NCI-H1436 treated with DMSO at 0.1 percent for 48 hours (cell line): ENCODE measurements at places on chromosomes 16 and 17.

DNA sequence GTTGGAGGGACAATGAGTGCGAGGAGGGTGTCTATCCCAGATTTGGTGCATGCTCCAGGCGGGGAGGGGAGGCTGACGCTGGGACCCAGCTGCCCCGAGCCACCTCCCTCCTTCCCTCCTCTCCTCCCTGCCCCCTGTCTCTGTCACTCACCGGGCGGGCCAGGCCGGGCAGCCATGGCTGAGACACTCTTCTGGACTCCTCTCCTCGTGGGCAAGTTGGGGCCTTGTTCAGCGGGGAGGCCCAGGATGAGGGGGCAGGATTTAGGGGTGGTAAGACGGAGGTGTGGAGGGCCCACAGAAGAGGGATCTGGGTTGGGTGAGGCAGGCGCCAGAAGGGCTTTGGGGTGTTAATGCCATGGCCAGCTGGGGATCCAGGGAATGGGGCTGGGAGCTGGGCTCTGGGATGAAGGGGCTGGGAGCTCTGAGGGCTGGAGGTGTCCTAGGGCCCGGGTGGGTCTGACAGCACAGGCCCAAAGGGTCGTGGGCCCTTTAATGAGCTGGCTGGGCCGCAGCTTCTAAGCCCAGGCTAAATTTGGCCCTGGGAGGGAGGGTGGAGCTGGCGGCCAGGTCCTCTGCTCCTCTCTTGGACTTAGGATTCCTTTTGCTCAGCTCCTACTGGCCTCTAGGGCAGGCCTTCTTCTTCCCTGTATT, at the start of gene SGCA:
Gene SGCA, plus strand, starts transcription at position 139 of the 651 bp plus-strand sequence. Its CDS starts 36 bp downstream, at position 175.
- no peak for DNase-seq

GRCh38 chr16:72673118-72673517, 374.8 kb downstream of the ZFHX3 start:
- DNase-seq: no peak

DNA sequence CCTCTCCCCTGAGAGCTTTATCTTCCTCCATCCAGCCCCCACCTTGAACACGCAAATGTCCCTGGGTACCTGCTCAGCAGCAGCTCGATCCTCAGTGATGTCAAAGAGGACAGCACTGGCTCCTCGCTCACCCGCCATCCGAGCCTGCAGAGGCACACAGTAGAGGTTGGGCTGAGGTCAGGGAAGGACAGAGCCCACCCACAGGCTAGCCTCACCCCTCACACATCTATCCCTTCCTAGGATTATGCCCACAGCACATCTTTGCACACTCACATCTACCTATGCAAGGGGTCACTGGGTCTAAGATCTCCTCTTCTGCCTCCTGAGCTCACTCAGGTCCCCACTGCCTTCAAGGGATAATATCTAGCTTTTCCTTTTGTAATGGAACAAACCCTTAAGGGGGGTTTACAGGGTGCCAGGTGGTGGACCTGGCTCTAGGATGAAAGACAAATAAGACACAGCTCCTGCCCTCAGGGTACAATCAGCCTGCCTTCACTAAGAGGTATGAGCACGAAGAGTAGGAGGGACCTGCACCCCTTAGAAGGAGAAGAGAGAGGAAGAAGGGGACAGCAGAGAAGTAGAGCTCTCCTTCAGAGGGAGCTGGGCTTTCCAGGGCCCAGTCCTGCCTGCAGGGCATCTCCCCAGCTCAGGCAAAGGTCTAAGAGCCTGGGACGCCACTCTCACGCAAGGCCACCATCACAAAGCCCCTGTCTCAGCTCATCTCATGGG, 11.6 kb upstream of the SUPT4H1 start:
- no peak for DNase-seq

GRCh38 chr17:64732336-64733006, 70.4 kb upstream of the SMURF2 start:
- DNase-seq: no peak

- no peak for DNase-seq
These were observed 432.5 kb upstream of the ZFHX3 start for GRCh38 chr16:73480381-73480780.

GRCh38 chr17:82300707-82301270, 16.6 kb downstream of the CD7 start:
- no peak for DNase-seq

- no peak for DNase-seq
These were observed 11.8 kb downstream of the NXPH3 start for GRCh38 chr17:49587366-49588073.

GRCh38 chr16:82340531-82340930, 170.5 kb upstream of the MPHOSPH6 start:
- DNase-seq: no peak

GRCh38 chr17:2782055-2782454, 14.2 kb upstream of the RAP1GAP2 start:
- DNase-seq: no peak

GRCh38 chr17:80005360-80006338, 30.0 kb downstream of the TBC1D16 start:
- DNase-seq: no peak

DNA sequence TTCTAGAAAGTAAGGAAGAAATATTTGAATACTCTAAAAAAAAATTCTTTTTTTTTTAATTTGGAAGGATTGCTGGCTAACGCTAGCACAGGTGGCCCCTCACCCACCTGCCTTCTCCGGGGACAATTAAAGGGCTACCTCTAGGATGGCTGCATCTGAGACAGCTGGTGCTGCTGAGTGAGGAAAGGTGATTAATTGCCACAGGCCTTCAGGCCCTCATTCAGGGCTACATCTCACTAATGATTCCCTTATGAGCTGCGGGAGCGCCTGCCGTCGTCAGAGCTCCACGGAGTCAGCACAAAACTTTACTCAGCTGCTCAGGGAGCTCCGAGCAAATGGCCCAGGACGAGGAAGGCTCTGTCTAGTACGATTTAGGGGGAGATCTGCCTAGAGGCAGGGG, 27.0 kb upstream of the AKTIP start:
- no peak for DNase-seq

DNA sequence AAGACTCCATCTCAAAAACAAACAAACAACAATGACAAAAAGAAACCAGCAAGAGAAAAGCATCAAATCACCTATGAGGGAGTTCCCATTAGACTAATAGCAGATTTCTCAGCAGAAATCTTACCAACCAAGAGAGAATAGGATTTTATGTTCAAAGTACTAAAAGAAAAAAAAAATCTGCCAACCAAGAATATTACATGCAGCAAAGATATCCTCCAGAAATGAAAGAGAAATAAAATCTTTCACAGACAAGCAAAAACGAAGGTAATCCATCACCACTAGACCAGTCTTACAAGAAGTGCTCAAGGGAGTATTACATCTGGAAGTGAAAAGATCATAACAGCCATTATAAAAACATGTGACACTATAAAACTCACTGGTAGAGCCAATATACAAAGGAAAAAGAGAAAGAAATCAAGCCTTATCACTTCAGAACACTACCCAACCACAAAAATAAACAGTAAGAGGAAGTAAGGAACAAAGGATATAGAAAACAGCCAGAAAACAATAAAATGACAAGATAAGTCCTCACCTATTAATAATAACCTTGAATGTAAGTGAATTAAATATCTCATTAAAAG, 66.3 kb downstream of the STX8 start:
- DNase-seq: no peak

DNA sequence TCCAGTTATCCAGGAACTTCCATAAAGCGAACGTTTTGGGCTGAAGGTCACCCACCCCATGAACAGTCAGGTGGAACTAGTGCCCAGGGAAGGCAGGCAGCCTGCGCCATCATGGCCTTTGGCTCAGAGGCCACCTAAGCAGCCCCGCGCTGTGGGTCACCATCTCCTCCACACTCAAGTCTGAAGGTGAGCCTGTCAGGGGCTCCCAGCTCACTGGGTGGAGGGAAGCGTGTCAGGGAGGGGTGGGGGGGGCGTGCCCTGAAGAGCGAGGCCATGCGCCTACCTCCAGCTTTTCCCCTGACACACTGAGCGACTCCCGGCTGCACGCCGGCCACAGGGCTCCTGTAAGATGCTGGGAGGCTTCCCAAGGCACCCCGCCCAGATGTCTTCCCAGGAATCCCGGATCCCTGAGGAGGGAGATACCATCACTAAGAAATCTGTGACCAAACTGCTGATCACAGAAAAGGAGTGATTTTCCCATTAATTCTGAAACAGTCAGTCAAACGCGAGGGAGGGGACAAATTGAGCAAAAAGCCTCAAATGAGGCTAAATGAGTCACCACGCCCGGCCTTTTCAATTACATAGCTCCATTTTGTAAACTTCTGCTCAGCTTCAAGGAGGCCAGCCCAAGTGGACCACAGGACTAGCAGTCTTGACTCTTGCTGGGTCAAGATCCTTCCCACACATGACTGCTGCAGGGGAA, 26.5 kb upstream of the SLC25A19 start:
- DNase-seq: no peak

- DNase-seq: no peak
These were observed 38.8 kb downstream of the RAI1 start for GRCh38 chr17:17719966-17720543.

- no peak for DNase-seq
These were observed 49.3 kb upstream of the BCO1 start for GRCh38 chr16:81189100-81189664.

DNA sequence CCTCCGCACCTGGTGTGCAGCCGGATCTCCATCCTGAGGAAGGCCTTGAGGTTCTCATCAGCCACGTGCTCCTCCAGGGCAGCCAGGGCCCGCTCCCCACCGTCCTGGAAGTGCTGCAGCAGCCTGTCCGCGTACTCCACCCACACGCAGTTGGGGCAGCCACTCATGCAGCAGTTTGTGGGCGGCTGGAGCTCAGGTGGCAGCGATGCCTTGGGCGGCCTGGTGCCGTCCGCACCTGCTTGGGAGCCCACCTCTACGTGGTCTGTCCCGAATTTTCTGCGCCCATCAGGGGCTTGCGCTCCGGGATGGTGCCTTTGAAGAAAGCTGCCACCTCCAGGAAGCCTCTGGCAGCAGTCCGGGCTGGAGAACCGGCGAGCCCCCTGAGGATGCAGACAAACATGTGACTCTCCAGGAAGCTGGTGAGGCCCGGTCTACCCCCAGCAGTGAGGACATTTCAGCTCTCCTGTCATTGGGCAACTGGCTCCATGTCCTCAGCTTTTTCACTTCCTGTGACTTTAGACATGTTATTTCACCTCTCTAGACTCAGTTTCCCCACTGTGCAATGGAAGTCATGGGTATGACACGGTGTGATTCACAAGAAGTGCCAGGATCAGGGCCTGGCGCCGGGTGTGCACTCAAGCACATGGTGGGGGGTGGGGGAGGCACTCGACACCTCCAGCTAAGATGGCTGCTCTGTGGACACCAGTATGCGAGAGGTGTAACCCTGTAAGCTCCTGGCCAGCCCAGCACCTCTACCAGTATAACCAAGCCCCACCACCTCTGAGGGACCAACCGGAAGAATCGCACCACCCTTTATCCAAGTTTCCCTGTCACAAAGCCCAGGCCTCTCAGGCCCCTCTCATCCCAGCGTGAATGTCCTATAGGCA, 957 bp downstream of the OXLD1 start:
- no peak for DNase-seq

DNA sequence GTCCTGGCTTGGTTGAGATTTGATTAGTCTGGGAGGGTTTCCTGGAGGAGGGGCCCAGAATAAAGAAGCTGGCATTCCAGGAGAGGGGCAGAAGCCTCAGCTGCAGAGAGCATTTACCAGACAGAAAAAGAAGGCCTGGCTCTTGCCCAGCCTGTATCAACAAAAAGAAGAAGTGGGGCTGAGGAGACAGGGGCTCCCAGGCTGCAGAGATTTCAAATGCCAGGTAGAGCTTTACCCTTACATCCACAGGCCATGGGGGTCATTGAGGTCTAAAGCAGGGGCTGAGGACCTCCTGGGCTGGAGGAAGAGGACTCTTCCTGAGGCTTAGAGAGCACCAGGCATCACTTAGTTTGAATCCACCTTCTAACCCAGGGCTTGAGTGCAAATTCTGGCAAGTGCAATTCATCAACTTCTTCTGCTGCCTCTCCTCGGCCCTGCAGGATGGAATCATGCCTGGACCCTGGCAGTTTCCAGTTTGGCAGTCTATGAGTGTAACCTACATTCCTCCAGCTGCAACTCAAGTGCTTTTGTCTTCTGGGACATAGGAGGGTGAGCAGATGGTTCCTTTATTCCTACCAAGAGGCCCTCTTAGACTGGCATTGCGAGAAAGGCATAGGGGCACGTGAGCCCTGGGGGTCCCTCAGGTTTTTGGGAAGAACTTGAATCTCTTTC, 15.3 kb downstream of the CA7 start:
- DNase-seq: no peak

DNA sequence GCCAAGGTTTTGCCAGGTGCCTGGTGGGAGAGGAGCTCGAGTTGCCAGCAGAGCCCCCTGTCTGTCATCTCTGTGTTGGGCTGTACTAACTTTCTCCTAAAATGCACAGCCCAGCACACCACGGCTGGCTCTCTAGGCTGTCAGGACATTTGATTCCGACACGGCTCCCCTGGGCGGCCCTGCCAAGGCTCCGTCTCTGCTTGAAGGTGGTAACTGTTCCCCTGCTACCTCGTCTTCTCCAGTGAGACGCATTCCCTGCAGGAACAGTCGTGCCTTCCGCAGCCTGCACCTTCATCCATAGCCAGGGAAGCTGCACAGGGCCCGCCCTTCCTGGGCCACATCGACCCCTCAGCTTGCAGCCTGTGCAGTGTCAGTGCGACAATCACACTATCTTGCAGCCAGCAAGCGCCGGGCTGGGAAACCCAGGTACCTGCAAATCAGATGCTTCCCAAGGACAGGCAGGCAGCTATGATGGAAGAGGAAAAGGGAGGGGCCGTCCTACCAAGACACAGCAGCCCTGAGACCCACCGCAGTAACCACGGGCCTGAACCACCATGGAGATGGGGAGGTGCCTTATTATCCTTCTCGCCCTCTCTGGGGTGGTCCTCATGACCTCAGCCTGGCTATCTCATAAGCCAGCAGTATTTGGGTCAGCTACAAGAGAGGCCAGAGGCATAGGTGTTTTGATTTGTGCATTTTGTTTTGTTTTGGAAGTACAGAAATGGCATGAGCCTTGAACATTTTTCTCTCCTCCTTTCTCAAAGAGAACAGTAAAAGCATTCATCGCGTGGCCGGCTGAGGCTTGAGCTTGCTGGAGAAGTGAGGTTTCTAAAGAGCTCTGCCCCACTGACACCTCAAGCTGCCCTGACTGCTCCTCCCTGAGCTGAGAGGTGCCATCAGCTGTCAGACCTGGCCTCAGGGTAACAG, 361.7 kb upstream of the TNRC6C start:
- no peak for DNase-seq

GRCh38 chr17:58228679-58229078, 9.6 kb upstream of the MKS1 start:
- no peak for DNase-seq
